Caki2 (cell line): ENCODE measurements at places on chromosomes 16 and 17. TPM values are rescaled to one million over a fixed set of nuclear protein-coding genes. Genes with fewer than 3 reads are reported as not detected.

Gene SLC16A11
- total RNA-seq, result not detected in 2 replicates

Gene GLTPD2
- not detected in 2 replicates for total RNA-seq

Gene EMP2
- 4.2 and 8.9 TPM in 2 replicates for total RNA-seq

Gene CHST6
- under 0.01 and 0.03 TPM in 2 replicates for total RNA-seq

Gene SREBF1
- total RNA-seq, result 33.9 and 59.6 TPM in 2 replicates

Gene KRT40
- not detected in 2 replicates for total RNA-seq

Gene PLLP
- total RNA-seq, result 17.0 and 21.3 TPM in 2 replicates

Gene PRAC2
- not detected in 2 replicates for total RNA-seq

Gene TMEM92
- total RNA-seq, result 0.44 and 1.9 TPM in 2 replicates

Gene TPSAB1
- not detected in 2 replicates for total RNA-seq

Gene KRT33B
- total RNA-seq, result not detected in 2 replicates

Gene CCL17
- total RNA-seq, result not detected in 2 replicates

Gene DYNLRB2
- total RNA-seq, result 3.5 TPM in 1 of 2 replicates, not detected in the other

Gene SEPTIN12
- 0.78 TPM in 1 of 2 replicates, not detected in the other for total RNA-seq

Gene CIBAR2
- not detected in 2 replicates for total RNA-seq

Gene ALOX15
- not detected in 2 replicates for total RNA-seq

Gene PRSS33
- not detected in 2 replicates for total RNA-seq

Gene RRAD
- total RNA-seq, result 147 and 161 TPM in 2 replicates

Gene EPN3
- total RNA-seq, result 0.07 and 0.32 TPM in 2 replicates

Gene SLC47A1
- 7.2 and 18.0 TPM in 2 replicates for total RNA-seq

Gene TBC1D3K
- not detected in 2 replicates for total RNA-seq

Gene GOSR1
- total RNA-seq, result 25.8 and 44.2 TPM in 2 replicates

Gene NACA2
- not detected in 2 replicates for total RNA-seq

Gene ZNF423
- total RNA-seq, result 0.24 TPM in 1 of 2 replicates, not detected in the other
